T47D (cell line): ENCODE measurements at places on chromosomes 3 and 15.
A peak's percentile ranks its signal among the peaks of the same experiment; 100 is the strongest.

- peak; percentile 16 for DNase-seq
Measured at GRCh38 chr3:107884719-107885460, 205.9 kb downstream of the CD47 start.

- no peak for DNase-seq
Measured at GRCh38 chr3:125191730-125192129, 20.8 kb downstream of the SLC12A8 start.

GRCh38 chr3:142650001-142650693, 54.0 kb downstream of the PLS1 start:
- DNase-seq: no peak

DNA sequence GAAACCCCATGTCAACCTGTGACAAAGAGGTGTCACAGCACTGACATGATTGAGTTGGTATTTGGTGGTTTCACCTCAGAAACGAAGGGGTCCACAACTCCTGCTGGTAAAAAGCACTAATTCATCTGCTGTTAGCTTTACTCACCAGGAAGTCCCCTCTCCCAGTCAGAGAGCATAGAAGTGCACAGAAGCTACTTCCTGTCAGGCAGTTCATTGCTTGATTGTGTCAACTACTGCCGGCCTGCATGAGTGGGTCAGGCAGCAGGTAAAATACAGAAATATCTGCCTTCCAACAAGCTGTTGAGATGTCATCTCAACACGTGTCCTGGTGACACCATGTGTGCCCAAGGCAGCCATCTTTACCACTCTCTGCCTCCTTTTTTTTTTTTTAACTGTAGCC, 596.6 kb upstream of the NR2F2 start:
- DNase-seq: no peak

- DNase-seq: no peak
Measured at GRCh38 chr3:5319454-5319853, 131.9 kb downstream of the EDEM1 start.

DNA sequence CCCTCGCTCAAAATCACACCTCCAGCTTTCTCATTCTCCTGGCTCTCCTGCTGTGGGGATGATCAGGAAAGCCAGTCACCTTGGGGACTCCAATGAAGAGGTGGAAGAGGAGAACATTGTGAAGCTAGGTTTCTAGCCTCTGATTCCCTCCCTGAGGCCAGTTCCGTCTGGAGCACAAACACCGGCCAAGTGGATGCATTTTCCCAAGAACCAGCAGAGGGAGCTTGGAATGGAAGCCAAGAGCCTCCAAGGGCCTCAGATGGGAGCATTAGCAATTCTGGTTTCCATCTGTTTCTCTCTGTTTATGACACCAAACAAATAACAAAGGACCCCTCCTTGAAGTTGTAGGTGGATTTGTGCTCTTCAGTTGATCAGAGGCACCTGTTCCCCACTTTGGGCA, 40.6 kb upstream of the NMNAT3 start:
- peak; percentile 65 for DNase-seq

- DNase-seq: peak; percentile 19
Measured at GRCh38 chr15:71651750-71652186, 158.6 kb upstream of the NR2E3 start.

- no peak for DNase-seq
Measured at GRCh38 chr3:130857336-130858026, 36.4 kb upstream of the ATP2C1 start.

DNA sequence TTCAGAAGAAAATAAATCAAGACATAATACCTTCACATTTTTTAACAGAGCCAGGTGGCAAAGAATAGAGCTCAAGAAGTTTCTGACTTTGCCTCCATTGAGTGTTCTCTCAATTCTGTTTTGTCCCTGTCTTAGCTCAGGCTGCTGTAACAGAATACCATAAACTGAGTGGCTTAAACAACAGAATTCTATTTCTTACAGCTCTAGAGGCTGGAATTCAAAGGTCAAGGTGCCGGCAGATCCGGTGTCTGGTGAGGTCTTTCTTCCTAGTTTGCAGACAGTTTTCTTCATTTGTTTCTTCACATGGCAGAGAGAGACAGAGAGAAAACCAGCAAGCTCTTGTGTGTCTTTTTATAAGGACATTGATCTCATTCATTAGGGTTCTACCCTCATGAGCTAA, 25.6 kb downstream of the IQCH start:
- no peak for DNase-seq

- DNase-seq: no peak
Measured at GRCh38 chr3:107067421-107067820, 309.8 kb upstream of the CCDC54 start.
